ENCODE measurements at places on chromosomes 5 and 9.

- no peak for DNase-seq
Measured at GRCh38 chr9:131774636-131775035, 34.8 kb upstream of the RAPGEF1 start.

DNA sequence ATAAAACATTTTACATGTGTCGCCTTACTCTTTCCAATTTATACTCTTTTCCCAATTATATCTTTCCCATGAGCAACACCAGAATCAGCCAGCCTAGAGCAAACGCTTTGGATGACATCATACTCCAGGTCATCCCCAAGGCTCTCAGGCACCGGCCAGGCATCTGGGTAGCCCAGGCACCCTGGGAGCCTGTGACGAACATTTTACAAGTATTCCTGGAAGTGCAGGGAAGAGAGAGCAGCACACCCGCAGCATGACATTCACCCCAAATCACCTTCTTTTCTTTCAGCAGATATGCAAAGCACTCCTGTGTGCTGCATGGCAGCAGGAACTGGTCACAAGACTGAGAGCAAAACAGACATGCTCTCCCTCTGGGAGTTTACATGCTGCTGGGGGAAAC, 75.7 kb upstream of the SMIM23 start:
- no peak for DNase-seq

- no peak for DNase-seq
Measured at GRCh38 chr5:98938464-98938863, 9.7 kb upstream of the CHD1 start.

DNA sequence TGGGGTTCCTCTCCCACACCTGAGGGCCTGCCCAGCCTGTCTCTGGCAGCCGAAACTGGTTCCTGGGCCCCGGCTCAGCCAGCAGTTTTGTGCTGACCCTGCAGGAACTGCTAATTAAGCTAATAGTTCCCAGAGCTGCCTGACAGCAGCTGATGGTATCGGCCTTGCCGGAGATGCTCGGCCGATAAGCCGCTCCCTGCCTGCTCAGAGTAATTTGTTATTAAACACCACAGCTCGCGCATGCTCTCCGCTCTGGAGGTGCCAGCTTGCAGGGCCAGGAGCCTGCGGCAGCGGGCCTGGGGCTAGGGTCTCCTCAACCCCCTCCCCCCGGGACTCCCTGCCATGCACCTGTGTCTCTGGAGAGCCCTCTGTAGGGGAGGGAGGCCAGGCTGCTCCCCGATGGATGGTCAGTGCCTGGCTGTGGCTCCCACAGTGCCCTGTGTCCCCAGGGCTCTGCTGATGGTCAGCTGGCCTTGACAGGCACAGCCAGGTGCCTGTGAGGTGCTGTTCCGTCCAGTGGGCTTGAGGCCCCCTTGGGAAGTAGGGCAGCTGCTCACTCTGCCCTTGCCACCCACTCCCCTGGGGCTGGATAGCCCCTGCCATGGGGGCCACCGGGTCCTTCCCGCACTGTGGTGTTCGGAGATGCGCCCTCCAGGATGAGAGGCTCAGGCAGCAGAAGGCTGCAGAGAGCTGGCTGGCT, 41.7 kb downstream of the RXRA start:
- DNase-seq = no peak

GRCh38 chr9:33329979-33330378, 39.7 kb downstream of the NFX1 start:
- no peak for DNase-seq

DNA sequence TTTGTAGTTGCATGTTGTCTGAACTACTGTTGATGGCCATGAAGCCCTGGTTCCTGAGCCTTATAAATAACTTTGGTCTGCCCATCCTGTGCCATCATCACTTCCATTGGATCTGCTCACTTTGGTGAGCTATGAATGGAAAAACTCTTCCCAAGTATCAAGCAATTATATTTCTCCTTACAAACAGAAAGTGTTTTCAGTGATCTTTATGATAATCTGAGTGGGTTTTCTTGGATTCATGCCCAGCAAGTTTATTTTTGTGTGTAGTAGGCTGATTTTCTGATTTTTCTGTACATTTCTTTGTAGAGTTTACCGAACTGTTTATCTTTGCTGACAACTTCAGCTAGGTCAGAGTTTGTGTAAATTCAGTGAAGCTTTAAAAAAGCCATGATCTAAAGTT, 31.0 kb downstream of the CAMK4 start:
- no peak for DNase-seq

DNA sequence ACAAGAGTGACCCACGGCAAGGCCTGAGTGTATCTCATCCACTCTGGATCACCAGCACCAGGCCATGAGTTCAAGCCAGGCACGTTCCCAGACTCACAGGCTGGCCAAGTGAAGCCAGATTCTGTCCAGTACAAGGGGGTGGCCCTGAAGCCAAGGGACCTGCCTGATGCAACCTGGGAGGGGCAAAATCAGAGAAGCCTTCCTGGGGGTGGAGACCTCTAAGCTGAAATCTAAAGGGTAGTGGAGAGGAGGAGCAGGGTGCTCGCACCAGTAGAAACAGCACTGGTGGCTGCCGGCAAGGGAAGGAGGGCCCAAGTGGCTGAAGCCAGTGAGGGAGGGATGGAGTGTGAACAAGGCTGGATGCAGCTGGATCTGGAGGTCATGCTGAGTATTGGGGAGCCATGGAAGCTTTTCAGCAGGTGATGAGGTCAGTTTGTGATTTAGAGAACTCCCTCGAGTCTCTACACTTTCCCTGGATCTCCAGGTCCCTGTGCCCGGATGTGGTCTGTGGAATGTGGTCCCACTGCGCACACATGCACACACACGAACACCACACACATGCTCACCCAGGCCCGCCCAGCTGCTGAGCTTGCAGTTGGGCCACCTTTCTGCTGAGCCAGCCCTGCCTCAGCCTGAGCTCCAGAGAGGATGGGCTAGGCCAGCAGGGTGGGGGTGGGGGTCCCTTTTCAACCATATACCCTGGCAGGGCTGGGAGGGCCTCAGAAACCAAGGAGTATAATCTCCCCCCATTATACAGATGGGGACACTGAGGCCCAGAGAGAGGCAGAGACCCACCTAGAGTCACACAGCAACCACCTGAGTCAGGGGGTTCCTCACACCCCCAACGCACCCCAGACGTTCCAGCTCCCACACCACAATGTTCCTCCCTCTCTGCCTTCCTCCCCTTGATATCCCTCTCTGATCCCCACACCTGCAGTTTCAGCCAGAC, 1.6 kb downstream of the PIP5KL1 start:
- no peak for DNase-seq

GRCh38 chr5:55172937-55173686, at the start of gene CDC20B:
Gene CDC20B (minus strand): TSS chr5:55173177. CDS start chr5:55173000, 177 bp downstream.
- DNase-seq = peak; percentile 78

GRCh38 chr5:159697530-159697929, 218.8 kb upstream of the ADRA1B start:
- no peak for DNase-seq

DNA sequence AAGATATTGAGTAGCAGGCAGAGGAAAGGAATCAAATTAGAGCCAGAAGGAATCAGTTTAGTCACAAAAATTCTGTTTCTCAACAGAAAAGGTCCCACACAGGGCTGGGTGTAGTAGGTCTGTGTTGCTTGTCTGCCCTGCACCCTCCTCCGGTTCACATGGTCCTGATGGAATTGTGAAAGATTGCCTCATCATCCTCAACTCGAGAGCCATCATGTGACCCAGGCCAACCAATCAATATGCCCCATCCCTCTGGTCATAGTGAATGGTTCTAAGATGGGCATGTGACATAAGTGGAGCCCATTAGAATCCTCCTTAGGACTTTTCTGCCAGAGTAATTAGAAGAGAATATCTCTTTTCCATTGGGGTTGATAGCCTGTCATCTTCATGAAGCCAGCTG, 56.7 kb upstream of the RAD23B start:
- DNase-seq = no peak

DNA sequence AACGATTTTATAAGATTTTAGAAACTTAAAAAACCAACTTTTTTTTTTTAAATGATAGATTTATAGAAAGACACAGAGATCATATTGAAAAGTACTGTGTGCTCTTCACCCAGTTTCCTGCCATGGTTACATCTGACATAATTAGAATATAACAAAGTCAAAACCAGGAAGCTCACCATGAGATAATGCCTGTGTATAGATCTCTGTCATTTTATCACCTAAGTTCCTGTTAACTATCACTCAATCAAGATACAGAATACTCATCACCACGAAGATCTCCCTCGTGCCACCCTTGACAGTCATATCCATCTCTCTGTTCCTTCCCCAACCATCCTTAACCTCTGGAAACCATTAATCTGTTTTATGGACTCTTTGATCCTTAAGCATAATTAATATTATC, 39.1 kb downstream of the POC5 start:
- peak; percentile 36 for DNase-seq

DNA sequence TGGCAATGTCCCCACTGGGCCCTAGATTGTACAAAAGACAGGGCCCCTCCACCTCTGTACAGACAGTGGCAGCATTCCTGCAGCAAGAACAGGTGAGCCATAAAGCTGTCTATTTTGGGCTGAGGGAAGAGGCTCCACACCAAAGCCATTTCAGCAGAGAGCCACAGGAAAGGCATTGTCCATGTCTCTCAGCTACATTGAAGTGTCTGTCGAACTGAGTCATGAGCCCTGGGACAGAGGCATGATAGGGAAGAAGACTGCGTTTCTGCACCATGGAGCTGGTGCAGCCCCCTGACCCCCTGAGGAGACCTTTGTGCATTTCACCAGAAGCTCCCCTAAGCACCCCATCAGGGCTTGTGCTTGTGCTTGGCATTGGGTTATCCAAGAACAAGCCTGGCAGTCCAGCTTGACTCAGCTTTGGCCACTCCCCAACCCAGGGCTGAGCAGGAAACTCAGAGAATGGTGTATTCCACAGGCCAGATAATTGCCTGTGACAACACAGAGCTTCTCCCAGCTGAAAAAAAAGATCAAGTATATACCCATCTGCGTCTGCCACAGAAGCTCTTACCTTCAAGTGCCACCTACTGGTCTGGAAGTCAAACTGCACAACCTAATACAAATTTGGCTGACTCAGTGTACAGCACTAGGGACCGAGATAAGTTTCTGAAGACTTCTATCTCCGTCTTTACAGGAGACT, 5.9 kb upstream of the FRMD3 start:
- DNase-seq = no peak

DNA sequence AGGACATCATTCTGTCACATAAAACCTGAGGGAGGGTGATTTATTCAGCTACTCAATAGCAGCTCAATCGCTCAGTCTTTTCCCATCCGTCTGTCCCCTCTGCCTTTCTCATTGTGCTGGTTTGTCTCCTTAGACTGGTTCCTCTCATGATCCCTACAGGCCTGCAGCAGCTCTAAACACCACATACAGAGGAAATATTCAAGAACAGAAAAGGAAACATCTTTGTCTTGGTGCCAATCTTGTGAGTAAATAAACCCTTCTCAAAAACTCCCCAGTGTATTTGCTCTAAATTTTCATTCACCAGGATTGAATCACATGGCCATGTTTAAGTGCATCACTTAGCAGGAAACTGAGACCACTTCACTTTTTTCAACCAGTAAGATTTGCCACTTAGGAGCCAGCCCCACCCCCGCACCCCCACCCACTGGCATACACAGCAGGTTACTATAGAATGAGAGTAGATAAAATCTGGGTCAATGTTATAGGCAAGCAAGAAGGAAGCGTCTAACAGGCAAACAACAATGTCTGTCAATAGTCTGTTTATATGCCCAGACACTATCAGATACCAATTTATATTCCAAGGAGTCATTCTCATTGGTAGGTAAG, 895.5 kb upstream of the DMAC1 start:
- no peak for DNase-seq

DNA sequence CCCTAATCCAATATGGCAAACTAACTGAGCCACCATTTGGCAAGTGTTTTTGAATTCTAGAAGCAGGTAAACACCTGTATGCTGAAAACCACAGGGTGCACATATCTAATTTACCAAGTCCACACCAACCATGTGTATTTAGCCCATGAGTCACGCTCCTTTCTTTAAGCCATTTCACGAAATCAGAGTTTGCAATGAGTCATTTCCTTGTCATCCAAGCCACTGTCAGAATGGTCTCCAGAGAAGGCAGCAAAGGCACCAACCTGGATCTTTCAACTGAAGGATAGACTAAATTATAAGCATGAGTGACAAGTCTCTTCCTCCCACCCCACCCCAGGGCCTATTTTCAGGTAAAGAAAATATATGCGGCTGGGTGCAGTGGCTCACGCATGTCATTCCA, 110.0 kb downstream of the PAX5 start:
- peak; percentile 44 for DNase-seq

- DNase-seq = no peak
Measured at GRCh38 chr9:12764150-12764549, 10.7 kb upstream of the LURAP1L start.

- peak; percentile 20 for DNase-seq
Measured at GRCh38 chr5:81163651-81164050, 69.5 kb upstream of the CKMT2 start.

GRCh38 chr9:132828201-132828770, 49.8 kb downstream of the AK8 start:
- no peak for DNase-seq

GRCh38 chr9:121294866-121295661, 27.1 kb downstream of the GSN start:
- no peak for DNase-seq

DNA sequence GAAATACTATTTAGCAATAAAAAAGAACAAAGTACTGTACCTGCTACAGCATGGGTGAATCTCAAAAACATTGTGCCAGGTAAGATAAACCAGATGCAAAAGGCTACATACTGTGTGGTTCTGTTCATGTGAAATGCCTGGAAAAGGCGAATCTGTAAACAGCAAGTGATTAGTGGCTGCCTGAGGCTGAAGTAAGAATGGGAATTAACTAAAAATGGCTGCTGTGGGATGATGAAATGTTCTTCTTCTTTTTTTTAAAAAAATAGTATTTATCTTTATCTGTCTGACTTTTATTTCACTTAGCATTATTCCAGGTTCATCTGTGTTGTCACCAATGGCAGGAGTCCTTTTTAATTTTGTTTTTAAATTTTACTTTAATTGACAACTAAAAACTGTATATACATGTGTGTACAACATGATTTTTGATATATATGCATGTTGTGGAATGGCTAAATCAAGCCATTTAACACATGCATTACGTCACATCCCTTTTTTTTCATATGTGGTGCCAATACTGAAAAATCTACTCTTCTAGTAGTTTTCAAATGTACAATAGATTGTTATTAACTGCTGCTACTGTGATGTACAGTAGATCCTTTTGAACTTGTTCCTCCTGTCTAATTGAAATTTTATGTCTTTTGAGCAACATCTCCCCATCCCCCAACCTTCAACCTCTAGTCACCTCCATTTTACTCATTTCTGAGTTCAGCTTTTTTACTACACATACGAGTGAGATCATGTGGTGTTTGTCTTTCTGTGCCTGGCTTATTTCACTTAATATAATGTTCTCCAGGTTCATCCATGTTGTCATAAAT, 62.9 kb upstream of the TNFAIP8 start:
- no peak for DNase-seq

GRCh38 chr5:120813551-120813950, 349.5 kb downstream of the PRR16 start:
- no peak for DNase-seq

- DNase-seq = no peak
Measured at GRCh38 chr9:121708768-121709488, 57.5 kb downstream of the DAB2IP start.
